ENCODE measurements at places on chromosomes 5 and 9.

GRCh38 chr9:111926421-111926875, 29.8 kb downstream of the UGCG start:
- DNase-seq: peak; percentile 57

DNA sequence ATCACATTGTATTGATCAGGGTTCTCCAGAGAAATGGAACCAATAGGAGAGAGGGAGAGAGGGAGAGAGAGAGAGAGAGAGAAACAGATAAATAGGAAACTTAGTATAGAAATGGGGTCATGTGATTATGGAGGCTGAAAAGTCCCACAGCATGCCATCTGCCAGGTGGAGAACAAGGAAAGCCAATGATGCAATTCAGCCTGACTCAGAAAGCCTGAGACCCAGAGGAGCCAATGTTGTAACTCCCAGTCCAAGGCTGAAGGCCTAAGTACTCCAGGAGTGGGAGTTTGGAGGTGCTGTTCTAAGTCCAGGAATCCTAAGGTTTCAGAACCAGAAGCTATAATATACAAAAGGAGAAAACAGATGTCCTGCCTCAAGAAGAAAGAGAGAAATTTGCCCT, 48.4 kb upstream of the ISOC1 start:
- DNase-seq: no peak

DNA sequence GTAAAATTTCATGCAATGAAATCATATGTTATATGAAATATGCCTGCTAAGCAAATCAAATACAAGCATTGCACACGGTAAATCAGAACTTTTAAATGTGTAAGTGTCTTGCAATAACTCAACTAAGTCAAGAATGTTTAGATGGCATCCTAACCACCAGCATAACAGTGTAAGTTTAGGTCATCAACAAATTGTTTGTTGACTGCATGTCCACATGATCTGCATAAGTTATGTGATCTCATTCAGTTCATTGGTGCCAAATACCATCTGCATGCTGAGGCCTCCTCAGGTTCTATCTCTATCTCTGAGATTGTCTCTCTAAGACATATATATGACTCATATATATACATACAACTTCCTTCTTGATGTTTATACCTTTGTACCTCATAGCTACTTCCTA, 159.6 kb upstream of the STK32A start:
- no peak for DNase-seq

DNA sequence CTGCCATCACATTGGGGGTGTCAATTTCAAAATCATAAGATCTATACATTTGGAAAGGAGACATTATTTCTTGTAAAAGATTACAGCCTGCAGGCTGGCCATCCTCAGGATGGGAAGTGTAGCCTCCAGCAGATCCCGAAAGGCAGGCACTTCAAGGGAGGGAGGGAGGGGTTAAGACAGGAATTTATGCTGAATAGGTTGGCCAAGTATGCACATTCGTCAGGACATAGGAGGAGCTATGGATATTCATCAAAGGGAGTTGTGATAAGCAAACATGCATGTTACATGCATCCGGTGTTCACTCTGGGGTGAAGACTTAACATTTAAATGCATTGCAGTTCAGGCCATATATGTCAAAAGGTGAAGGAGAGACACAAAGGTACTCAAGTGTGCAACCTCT, 119.4 kb downstream of the CEP120 start:
- DNase-seq: no peak

DNA sequence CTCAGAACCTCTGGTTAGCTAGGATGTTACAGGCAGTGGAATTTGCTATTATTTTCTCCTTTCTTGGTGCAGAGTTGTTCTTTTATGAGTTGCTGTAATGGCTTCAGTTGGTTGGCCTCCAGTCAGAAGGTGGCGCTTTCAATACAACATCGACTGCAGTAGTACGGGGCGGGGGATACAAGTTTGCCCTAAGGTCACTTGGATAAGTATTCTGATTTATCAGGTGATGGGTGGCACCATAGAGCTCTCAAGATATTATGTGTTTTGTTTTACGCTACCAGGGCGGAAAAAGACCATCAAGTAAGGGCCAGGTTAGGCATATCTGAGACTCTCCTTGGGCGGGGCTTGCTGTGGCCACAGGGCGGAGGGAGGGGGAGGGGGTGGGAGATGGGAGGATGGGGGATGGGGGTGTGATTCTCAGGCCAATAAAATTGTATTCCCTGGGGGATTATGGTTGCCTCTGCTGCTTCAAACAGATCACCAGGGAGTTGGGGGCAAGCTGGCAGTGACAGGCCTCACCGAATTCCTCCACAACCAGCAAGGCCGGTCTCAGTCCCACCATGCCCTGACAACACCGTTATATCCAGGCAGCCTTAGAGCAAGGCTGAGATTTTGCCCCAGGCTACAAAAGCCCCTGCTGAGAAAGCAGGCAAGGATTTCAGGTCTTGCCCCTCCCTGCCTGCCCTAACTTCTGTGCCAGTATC, 15.9 kb upstream of the RNF38 start:
- no peak for DNase-seq

DNA sequence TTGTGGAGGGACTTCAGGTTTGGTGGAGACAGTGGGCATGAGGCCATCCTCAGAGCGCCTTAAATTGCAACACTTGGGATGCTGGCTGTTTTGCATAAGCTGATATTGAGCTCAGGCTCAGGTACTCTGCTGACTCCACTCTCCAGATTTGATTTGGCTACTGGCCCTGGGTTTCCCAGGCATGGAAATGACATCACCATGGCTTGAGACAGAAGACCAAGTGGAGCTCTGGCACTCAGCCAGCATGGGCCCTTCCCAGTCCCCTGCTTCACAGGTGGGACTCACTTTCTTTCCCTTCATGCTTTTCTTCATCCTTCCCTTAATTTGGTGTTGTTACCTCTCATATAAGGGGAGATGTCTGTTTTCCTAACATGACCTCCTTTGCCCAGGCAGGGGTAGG, 72.0 kb upstream of the IL12B start:
- no peak for DNase-seq

Measured in left hindlimb (tissue), 1 donor.